NCI-H1092 treated with DMSO at 0.1 percent for 48 hours (cell line): ENCODE measurements at places on chromosomes 3 and 15.

- DNase-seq, result no peak
Observed at GRCh38 chr15:46059921-46060594, 425.2 kb downstream of the SQOR start.

DNA sequence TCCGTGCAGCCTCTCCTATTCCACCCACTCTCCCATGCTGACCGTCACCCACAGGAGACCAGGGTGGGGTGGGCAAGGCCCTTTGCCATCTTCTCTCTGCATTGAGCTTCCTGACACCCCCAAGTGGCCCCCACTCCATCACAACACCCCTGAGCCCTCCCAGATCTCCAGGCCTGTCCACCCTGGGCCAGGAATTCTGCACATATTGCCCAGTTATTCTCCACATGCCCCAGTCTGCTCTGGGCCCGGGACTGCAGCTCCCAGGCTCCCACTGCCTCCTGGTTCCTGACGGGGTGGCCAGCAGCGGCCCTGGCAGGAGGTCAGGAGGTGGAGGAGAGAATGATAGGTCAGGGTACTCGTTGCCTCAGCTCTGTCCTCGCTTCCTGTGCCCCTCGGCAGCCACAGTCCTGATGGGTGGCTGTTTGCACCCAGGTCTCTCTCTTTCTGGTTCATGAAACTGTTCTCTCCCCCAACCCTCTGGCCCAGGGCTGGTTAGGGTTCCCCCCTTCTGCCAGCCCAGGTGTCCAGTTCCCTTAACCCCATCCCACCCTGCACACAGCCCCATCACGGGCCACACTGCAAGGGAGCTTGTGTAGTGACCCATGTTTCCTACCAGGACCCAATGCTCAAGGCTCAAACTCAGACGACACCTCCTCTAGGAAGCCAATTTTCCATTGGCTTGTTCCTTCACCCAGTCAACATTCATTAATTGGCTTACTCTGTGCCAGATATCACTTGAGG, 47.3 kb downstream of the IQSEC1 start:
- DNase-seq, result no peak

GRCh38 chr3:169288553-169288952, 375.0 kb downstream of the MECOM start:
- no peak for DNase-seq

GRCh38 chr3:139728414-139728813, 50.6 kb upstream of the NMNAT3 start:
- no peak for DNase-seq

GRCh38 chr3:14494279-14494972, 45.7 kb downstream of the GRIP2 start:
- no peak for DNase-seq

DNA sequence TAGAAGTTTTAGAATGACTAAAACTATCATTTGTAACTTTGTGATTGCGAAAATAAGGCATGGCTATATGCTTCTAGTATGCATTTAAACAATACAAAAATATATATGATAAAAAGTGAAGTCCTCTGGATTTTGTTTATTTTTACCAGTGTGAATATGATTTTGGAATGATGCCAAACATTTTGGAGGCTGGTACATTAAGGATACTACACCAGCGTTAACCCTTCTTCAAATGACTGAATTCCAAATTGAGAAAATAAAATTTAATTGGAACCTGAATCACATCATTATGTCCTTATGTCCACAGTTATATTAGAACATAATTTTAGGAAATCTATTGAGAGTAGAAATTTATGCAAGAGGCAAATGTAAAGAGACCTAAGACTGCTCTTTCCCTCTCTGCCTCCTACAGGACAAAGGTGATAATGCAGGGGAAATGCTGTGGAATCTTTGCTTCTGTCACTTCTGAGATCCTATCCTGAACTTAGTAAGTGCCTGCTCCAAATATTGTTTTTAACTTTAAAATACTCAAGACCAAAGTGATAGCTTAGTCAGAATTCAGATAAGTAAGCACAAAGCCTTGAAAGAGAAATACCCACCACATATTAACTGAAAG, 121.1 kb upstream of the NANOGP8 start:
- no peak for DNase-seq

- DNase-seq, result no peak
Observed at GRCh38 chr3:14473411-14473891, 66.7 kb downstream of the GRIP2 start.

DNA sequence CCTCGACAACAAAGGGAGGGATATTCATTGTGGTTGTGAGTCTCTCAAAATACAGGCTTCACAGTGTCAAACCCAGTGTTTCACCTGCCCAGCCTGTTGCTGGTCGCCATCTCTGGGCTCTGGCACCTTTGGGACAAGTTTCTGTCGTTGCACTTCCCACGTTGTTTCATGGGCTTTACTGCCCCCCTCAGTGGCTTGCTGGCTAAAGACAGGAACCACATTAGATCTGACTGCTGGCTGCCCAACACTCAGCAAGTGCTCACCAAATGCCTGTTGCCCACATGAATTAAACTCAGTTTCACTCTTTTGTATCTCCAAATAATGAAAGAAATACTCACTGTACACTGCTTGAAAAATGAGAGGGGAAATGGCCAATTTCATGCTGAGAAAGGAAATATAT, 27.6 kb downstream of the FOXL2 start:
- no peak for DNase-seq
